ENCODE measurements at places on chromosomes 1 and 21.

DNA sequence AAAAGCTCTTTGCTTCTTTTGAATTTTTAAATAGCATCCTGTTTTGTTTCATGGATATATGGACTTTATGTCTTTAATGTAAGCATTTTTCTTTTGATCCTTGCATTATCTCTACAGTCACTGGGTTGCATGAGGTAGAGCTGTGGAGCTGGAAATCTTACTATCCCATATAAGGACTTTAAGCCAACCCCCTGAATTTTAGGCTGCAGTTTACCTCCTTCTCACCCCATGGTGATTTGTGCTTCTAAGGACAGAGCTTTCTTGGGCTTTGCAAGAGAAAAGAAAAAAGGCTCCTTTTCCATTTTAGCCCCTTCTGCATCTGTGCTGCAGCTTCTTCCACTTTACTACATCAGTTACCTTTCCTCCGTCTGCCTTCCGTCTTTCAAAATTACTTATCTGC, 373.8 kb downstream of the HHAT start:
- DNase-seq: no peak

GRCh38 chr1:172761581-172762486, 102.9 kb downstream of the FASLG start:
- no peak for DNase-seq

DNA sequence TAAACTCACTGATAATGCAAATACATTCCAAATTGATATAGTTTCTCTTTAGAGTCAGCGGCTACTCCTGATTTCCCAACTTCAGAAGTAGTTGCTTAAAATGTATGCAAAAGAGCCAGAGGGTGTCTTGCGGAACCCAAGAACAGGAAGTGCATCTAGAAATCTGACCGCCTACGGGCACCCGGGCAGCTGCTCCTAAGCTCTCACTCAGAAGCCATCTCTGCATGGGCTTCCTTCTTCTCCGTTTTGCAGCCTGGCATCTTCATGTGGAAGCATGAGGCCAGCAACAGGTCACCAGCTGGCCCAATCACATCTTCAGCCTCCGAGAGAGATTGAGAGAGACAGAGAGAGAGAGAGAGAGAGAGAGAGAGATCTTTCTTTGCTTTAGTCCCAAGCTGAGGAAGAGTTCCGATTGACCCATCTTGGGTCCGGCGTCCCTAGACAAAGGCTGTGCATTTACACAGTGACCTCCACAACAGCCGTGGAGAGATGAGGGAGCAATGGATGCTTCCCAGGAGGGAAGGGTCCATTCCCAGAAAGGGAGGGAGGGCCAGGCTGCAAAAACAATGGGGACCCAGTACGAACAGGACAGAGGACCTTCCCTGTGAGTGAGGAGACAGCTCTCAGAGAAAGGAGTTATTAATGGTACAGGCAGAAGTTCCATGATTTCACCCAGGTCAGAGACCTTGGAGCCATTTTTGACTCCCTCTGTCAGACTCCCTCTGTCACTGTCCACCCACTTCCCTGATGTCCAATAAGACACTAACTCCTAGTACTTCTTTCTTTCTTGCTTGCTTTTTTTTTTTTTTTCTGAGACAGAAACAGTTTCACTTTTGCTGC, 28.2 kb upstream of the SLC30A1 start:
- DNase-seq: peak; percentile 18

- no peak for DNase-seq
These were observed 62.7 kb upstream of the LPGAT1 start for GRCh38 chr1:211893260-211893659.

DNA sequence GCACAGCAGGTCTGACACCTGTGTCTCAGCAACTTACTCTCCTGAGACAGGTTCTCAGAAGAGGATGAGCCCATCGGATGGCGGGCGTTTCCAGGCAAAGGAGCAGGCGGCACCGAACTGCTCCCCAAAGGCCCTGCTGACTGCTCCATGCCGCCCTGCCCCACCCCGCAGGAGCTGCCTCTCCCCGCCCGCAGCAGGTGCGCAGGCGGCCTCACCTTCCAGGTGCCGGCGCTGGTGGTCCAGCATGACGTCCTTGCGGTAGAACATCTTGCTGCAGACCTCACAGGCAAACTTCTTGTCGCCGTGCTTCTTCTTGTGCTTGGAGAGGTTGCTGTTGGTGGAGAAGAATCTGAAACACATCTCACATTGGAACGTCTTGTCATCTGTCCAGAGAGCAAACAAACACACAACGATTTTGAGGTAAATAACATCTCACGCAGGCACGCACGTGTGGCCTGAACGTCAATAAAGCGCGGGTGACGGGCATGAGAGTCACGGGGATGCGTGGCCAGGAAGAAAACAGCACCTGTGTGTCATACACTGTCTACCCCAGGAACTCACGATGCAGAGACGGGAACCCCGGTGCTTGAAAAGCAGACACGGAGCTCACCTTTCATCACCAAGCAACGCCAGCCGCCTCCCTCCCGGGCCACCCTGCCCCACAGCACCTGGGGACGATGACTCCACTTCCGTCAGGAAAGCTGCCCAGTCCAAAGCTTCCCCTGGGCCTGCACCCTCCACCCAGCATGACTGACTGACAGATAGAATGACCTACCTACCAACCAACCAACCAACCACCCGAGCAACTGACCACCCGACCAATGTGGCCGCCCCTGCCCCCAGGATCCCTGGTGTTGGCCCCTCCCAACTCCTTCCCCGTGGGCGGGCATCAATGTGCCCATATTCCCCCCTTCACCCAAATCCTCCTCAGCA, 50.9 kb downstream of the PRDM15 start:
- DNase-seq: no peak

- DNase-seq: no peak
These were observed 29.3 kb downstream of the SGIP1 start for GRCh38 chr1:66563094-66563800.

DNA sequence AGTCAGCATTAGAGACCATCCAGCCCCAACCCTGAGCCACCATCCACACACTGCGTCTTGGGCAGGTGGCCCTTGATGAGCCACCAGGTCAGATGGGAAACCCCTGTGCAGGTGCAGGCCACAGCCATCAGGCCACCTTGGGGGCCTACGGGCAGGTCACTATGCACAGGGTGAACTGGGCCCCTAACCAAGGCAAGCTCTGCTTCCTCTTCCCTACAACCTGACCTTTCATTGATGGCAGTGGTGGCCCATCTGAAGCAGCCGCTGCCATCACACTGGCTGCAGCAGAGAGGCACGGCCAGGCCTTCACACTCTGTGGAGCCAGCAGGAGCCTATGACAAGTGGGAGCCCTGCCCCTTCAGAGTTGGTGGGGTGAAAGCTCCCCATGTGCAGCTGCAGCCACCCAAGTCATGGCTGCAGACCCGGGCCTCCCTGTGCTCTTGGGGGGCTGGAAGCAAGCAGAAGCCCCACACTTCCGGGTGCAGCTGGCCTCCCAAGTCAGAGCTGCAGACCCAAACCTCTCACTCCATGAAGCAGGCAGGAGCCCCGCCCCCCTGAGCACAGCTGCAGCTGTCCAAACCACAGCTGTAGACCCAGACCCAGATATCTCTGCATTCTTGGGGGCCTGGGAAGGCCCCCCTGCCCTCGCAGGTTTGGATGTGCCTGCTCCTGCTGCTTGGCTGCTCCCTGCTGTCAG, 681.5 kb downstream of the MATN1 start:
- DNase-seq: no peak

- DNase-seq: peak; percentile 72
These were observed 19.8 kb upstream of the HSPG2 start for GRCh38 chr1:21956720-21957552.

GRCh38 chr1:92822879-92823278, 9.0 kb upstream of the RPL5 start:
- no peak for DNase-seq

- DNase-seq: no peak
These were observed 29.5 kb downstream of the ARHGEF16 start for GRCh38 chr1:3483801-3484444.
